Left renal pelvis (tissue), 4 donors: ENCODE measurements at places on chromosomes 3 and 15. TPM values are rescaled to one million over a fixed set of nuclear protein-coding genes. Genes with fewer than 3 reads are reported as not detected.

The EPHB3 gene
- 31.3 TPM for polyA plus RNA-seq

The SLC25A26 gene
- 26.9 TPM for polyA plus RNA-seq

The COLQ gene
- polyA plus RNA-seq: 6.1 TPM

The MASP1 gene
- 2.1 TPM for polyA plus RNA-seq

The MESD gene
- 38.0 TPM for polyA plus RNA-seq
